Activated CD8-positive, alpha-beta memory T cell treated with anti-CD3 and anti-CD28 coated beads for 24 hours (primary cell): ENCODE measurements at places on chromosomes 2 and 18.

GRCh38 chr18:11089931-11090715 is 59.2 kb downstream of the PIEZO2 start:
- DNase-seq: no peak

DNA sequence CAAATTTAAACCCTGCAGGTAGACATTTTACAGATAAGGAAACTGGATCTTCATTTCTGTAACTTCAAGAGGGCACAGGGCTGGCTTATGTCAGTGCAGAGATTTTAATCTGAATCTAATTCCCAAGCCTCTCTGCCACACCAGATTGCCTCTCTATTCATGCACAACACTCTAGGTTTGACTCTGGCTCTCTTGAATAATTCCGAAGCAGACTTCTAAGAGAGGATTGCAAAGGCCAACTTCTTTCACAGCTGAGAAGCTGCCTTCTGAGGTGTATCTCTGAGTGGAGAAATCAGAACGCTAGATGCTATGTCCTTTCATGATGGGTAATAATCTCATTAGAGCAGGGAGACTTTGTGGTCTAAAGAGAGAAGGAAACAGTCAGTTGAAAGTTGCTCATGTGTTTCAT is 20.1 kb upstream of the MGAT5 start:
- no peak for DNase-seq

- no peak for DNase-seq
These were observed 3.2 kb downstream of the UBE2E3 start for GRCh38 chr2:180983468-180984242.

DNA sequence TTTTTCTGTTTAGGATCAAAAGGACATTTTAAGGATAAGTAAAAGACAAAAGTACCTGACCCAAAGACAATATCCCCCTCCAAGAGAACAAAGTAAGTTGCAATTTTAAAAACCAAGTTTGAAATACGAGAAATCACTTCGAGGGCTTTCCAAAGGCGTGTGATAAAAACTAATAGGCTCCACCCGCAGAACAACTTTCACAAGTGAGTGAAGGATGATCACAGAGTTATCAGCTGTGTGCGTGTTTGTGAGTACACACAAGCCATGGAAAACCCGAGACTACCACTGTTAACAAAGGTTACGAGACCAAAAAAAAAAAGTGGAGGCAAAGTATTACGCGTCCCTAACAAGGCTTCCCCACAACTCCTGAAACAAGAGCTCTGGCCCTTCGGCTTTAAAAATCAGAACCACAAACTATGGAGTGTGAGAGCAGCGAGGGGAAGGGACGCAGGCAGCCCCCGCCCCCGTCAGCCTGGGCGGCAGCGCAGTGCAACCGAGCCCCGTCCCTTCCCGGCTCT is 719 bp downstream of the SMAD2 start:
- no peak for DNase-seq

GRCh38 chr18:7205346-7205745 is 25.5 kb upstream of the LRRC30 start:
- DNase-seq: no peak

- DNase-seq: no peak
These were observed 17.2 kb upstream of the RPRM start for GRCh38 chr2:153495725-153496124.

GRCh38 chr18:26780520-26781325 is 84.8 kb downstream of the AQP4 start:
- DNase-seq: no peak

DNA sequence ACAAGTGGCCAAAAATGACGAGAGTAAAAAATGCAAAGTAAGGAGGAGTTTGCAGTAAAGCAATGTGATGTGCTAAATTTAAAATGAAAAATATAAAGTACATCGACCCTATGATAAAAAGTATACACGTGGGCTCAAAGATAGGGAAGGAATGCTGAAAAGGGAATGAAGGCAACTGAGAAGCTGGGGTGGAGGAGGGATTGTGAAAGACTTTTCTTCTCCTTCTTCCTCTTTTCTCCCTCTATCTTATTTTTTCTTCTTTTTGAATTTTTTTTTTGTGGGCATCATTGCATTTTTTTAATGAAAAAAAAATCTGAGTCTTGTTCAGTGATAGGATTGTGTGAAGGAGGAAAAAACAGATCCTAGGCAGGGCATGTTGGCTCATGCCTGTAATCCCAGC is 57.6 kb upstream of the STK17B start:
- DNase-seq: no peak

DNA sequence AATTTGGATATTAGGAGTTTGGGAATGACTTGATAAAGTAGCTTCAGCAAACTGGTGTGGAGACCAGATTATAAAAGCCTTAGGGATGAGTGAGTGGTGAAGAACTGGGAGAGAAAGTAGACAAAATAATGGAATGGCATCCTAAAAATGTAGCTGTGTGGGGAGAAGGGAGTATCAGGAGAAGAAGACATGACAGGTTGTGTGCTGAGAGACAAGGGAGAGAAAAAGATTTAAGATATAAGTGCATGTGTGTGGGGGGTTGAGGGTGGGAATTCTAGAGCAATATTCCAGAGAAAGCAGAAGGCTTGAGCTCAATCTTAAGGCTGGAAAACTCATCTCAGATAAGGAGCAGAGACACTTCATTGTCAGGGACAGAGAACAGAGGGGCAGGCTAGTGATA is 159.5 kb downstream of the HNMT start:
- no peak for DNase-seq

DNA sequence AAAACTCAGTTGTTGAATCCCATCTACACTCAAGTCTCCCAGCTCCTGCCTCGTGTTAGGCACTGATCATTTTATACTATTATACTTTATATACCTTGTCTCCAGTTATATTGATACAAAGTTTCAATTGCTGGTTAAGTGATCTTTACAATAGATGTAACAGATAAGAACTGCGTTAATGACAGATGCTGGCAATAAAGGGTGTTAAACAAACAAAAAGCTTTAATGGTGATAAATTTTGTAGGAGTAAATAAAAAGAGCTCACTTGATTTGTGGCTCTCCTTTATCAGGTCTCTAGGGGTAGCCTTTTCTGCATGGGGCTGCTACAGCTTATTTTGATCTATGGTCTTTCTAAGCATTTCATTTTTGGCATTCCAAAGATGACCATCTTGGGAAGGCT is 106.9 kb upstream of the GAREM1 start:
- no peak for DNase-seq

GRCh38 chr2:102304711-102305611 is 6.4 kb upstream of the IL1RL1 start:
- DNase-seq: no peak

- no peak for DNase-seq
These were observed 33.9 kb upstream of the BMP10 start for GRCh38 chr2:68905116-68905515.

DNA sequence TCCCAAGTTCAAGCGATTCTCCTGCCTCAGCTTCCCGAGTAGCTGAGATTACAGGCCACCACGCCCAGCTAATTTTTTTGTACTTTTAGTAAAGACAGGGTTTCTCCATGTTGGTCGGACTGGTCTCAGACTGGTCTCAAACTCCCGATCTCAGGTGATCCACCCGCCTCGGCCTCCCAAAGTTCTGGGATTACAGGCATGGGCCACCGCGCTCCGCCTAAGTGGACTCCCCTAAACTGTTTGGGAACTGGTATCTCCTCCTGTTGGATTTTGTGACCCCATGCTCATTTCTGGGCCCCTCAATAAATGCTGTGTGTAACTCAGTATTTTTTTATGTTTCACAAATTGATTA is 5.2 kb downstream of the SCTR start:
- DNase-seq: no peak

DNA sequence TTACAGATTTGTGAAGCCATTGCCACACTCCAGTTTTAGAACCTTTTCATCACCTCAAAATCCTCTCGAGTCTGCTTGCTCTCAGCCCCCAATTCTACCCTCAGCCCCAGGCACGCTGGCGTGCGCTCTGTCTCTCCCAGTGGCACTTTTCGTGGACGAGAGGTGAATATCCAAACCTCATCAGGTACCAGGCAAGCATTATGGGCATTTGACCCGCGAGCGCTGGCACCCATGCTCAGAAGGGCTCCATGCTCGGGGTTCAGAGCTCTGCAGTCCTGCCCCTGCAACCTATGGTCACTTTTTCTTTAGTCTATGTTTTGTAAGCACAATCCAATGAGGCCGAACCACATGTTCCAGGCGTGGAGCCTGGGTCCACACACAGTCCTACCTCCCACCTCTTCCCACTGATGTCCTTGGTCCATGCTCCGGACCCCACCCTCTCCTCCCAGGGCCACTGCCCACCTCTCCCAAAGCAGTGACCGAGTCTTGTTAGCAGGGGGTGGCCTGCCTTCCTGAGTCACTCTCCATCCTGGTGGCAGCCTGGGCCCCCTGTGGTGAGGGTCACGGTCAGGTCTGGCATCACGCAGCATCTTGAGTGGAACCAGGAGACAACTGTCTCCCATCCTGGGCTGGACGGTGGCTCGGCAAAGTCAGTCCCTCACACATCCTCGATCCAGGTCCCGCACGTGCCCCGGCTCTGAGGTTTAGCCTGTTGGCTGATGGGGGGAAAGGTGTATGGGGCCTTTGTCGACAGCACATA is 256.9 kb downstream of the NDUFA10 start:
- no peak for DNase-seq

GRCh38 chr2:118699447-118700175 is 147.8 kb downstream of the EN1 start:
- no peak for DNase-seq

DNA sequence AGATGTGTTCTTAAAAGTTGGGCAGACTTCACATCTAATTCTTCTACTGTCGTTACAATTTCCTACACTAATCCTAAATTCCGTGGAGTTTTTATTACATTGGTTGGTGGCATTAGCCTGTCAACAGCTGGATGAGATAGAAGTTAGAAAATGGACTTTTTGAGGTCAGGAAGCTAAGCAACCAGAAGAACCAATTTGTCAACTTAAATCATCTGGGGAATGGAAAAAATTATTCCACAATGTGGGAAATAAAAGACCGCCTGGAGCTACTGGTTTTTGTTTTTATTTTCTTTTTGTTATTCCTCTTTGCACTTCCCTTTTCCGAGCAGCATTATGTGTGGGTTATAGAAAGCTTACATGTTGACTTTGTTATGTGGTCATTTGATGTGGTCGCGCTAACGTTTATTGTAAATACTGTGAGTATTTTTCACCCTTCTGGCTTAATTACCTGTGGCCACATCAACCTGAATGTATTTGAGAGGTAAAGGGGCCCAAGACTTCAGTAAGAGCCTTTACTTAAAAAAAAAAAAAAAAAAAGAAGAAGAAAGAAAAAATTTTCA is 75.3 kb downstream of the PTPRM start:
- DNase-seq: no peak

- no peak for DNase-seq
These were observed 144.6 kb upstream of the SETBP1 start for GRCh38 chr18:44536046-44536445.

- no peak for DNase-seq
These were observed 94.3 kb upstream of the CELF4 start for GRCh38 chr18:37659906-37660305.

GRCh38 chr2:134261398-134262131 is 7.7 kb downstream of the MGAT5 start:
- DNase-seq: no peak

DNA sequence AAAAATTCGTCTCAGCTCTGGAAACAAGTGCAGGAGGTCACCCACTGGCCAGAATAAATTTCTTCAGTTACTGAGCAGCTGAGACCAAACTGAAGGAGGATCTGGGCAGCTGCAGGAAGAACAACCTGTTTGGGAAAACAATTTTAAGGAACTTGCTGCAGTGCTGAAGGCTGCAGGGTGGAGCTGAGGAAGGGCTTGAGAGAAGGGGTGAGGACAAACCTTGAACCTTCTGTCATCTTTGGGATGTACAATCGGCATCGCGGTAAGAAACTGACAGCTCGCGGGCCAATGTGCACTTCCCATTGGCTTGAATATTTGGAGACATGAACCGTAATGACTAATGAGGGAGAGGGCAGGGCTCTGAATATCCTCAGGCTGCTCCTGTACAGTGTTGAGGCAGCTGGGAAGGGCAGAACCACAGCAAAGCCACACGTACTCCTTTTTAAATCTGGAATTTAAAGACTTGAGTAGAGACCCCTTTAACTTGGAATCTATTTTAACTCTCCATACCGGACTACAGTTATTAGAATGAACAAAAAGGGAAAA is 90.3 kb downstream of the TACR1 start:
- DNase-seq: no peak

DNA sequence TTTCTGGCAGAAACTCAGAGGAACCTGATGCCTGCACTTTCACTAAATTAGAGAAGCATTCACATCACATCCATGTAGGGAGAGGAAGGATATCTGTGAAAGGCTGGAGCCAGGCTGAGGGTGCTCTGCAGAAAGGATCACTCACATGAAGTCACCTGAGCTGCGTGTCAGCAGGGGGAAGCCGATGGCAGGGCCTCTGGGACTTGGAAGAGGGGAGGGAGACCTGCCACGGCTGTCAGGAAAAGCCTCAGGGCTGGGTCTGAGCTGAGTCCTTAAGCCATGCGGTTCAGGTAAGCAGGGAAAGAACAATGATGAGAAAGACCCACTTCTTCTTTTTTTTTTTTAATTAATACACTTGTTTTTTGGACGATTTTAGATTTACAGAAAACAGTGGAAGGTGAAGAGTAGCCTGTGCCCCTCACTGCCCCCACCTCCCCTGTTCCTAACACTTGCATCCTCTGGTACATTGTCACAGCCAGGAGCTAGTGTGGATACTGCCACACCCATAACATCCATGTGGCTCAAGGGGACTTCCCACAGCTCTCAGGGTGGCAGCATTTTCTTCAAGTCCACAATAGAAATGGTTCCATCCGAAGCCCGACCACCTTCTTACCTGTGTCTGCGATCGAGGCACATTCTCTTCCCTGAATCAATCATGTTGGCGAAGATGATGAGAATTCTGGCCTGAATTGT is 156.5 kb upstream of the TPO start:
- no peak for DNase-seq

GRCh38 chr2:220785178-220785577 is 786.9 kb downstream of the EPHA4 start:
- no peak for DNase-seq

GRCh38 chr18:78701771-78702396 is 277.7 kb upstream of the SALL3 start:
- no peak for DNase-seq
